ENCODE measurements at places on chromosomes 7 and 10. TPM values are rescaled to one million over a fixed set of nuclear protein-coding genes. Genes with fewer than 3 reads are reported as not detected.

The KLLN gene
- 0.54 TPM for total RNA-seq

The MSS51 gene
- 3.9 TPM for total RNA-seq

The TET1 gene
- total RNA-seq, result 4.3 TPM

The C7orf33 gene
- not detected for total RNA-seq

The IFIT1B gene
- not detected for total RNA-seq

Data from CD4-positive, CD25-positive, alpha-beta regulatory T cell (primary cell).